Fibroblast of skin of back (primary cell): ENCODE measurements at places on chromosomes 2 and 18.

- peak; percentile 10 for DNase-seq
These were observed 308.4 kb downstream of the ZNF804A start for GRCh38 chr2:184906709-184907108.

DNA sequence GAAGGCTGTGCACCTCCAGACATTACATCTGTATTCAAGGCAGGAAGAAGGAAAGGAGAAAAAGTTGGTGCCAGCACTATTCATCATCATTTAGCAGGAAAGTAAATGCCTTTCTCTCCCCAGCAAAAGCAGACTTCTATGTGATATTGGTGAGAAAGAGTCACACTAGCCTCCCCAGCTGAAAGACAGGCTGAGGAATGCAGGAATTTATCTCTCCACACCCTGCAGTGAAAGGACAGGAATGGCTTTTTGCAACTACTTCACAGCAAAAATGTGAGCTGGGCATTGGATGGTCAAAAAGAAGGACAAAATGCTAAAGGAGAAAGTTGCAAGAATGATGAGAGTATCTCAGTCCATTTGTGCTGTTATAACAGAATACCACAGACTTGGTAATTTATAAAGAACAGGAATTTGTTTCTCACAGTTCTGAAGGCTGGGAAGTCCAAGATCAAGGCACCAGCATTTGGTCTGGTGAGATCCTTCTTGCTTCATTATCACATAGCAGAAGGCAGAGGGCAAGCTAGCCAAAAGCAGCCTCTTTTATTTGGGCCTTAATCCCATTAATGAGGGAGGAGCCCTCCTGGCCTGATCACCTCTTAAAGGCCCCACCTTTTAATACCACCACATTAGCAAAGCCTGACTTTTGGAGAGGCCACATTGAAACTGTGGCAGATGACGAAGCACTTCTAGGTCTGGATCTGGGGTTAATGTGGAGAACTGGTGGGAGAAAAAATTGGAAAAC lies 388.1 kb upstream of the SLC14A2 start:
- peak; percentile 72 for DNase-seq

GRCh38 chr2:63827749-63828148 lies 13.9 kb upstream of the UGP2 start:
- DNase-seq = peak; percentile 88

- DNase-seq = no peak
These were observed 71.0 kb downstream of the ARL4C start for GRCh38 chr2:234425639-234426603.

DNA sequence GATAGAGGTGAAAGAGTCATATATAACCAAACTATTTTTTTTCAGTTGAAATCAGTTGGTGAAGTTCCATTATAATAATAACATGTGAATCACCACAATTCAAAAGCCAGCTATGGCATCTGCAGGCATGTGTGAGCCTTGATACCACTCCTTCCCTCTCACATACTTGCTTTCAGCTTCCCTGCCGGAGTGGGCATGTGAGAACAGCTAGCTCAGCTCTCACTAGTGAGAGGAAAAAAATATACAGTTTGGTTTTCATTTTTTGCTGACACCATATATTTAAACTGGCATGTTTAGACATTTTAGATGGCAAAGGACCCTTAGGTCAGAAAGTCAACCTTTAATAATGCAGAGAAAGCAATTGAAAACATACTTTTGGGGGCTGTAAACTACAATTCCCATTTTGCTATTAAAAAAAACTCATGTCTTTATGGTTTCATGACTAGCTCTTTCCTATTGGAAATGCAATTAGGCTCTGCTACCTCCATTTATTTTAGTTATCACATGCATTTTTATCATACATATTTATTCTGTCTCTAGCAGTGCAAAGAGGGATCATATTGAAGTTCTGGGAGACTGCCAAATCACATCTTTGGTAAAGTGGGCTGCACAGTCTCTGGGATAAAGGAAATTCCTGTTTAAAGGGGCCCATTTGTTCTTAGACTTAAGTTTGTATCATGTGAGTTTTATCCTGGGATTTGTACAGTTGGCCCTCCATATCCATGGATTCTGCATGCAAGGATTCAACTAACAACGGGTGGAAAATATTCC lies 33.2 kb upstream of the SLC40A1 start:
- peak; percentile 64 for DNase-seq

DNA sequence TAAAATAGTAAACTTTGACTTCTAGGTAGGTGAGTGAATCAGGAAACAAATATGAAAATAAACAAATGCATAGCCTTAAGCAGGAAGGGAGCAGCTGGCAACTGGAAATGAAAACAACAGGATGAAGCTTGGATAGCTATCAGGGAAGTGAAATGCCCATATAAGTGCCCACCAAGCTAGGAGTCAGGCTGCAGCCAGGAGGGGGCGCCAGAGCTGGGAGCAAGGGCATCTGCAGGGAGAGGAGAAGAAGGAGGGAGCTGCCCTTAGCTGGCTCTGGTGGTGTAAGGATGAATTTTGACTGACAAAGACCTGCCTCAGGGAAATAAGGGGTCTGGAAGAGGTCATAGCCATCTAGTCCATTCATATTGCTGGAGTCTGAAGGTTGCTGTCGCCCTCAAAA lies 298.3 kb downstream of the TDRD15 start:
- peak; percentile 12 for DNase-seq

GRCh38 chr2:187403568-187404260 lies 44.3 kb downstream of the CALCRL start:
- no peak for DNase-seq

GRCh38 chr2:38708900-38709566 lies 42.1 kb downstream of the SRSF7 start:
- DNase-seq = no peak

GRCh38 chr2:63186331-63186730 lies 135.7 kb downstream of the OTX1 start:
- DNase-seq = no peak

DNA sequence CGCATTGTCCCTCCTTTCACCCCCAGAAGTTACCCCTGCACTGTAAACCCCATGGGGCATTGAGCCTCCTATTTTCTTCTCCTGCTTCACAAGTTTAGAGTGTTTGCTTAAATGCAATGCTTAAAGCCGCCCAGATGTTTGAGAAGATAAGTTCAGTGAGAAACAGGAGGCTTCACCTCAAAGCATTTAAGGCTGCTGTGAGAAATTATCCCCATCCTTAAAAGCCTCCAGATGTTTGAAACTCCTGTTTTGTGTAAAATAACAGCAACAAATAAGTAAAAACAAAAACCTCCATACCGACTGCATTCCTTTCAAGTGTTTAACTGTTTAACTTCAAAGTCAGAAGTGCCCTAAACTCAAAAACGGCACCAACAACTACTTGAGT lies 81.8 kb downstream of the RTP5 start:
- DNase-seq = no peak

DNA sequence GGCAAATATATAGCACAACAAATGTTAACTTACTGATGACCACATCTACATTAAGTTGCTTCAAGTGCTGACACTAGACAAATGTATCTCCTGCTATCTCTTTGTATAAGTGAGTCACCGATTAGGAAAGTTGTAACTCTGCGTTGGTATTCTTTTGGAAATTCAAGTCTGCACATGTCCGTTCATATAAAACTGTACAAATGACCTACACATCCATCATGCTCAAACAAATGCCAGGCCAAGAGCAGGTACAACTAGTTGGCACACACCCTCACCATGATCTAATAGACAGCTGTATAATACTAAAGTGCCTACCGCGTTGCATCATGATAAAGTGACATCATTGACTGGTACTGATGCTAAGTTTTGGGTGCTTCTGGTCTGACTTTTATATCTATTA lies 141.1 kb downstream of the RBMS1 start:
- DNase-seq = no peak

GRCh38 chr2:66481100-66481549 lies 46.2 kb downstream of the MEIS1 start:
- DNase-seq = peak; percentile 69

GRCh38 chr2:98799375-98800329 lies 68.7 kb upstream of the MGAT4A start:
- DNase-seq = no peak

- DNase-seq = no peak
These were observed 298.6 kb downstream of the AGPS start for GRCh38 chr2:177691177-177691576.

- no peak for DNase-seq
These were observed 35.9 kb upstream of the NARS1 start for GRCh38 chr18:57657542-57657941.

DNA sequence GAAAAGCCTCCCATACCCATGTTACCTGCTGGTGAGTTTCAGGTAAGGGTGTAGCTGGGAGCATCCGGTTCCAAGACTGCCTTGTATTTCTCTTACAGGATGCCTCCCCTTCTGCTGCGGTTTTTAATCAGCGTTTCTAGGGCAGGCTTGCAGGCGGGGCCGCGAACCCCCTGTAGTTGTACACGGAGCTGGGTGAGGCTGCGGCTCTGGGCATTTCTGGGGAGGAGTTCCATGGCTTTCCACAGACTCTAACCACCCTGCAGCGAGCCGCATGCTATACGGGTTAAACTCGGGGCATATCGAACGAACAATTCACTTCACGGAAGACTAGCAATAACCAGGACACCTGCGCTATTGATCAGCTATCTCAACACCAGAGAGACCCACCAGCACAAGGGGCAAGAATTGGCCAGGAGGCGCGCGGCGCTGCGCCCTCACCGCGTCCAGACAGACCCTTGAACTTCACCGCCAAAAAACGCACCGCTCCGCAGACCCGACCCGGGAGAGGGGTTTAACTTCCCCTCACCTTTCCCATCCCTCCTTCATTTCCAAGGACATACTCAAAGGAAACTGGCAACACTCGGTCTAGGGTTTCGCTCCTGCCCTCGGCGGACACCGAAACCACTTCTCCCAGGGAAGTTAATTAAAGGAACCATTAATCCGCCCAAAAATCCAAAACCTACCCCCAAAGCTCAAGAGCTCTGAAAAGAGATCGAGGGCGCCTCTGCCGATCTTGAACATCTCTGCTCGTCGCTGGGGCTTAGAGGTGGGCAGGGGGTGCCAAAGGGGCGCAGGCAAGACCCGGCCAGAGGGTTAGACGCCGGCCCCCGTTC lies 909 bp downstream of the TGFA start:
- no peak for DNase-seq

DNA sequence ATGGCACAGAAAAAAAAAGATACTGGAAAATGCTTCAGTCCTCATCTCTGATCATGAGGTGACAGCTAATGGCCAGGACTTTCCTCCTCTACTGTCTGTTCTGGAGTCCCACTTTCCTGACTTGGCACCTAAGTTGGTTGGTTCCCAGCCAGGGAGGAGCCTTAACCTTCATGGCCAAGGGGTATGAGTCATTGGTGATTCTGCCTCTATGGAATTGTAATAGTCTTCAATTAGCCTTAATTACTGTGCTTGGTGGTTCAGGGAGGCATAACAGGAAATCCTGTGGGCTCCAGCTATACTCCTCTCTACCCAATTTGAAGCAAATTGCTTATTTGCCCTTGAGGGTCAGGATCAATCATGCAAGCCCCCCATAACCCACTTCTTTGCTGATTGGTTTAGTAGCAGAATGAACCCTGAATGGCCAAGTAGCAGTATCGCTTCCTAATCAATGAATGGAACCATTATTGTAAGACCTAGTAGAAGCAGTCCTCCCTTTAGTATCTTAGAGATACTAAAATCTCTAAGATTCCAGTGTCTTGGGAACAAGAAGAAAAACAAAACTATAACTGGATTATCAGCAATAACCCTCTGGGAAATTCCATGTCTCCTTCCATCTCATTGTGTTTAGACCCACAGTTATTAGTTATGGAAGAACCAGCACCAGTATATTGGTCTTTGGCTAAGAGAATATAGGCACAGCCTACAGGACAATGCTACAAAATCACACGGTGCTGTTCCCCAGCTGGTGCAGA lies 109.0 kb downstream of the COL6A3 start:
- peak; percentile 93 for DNase-seq

DNA sequence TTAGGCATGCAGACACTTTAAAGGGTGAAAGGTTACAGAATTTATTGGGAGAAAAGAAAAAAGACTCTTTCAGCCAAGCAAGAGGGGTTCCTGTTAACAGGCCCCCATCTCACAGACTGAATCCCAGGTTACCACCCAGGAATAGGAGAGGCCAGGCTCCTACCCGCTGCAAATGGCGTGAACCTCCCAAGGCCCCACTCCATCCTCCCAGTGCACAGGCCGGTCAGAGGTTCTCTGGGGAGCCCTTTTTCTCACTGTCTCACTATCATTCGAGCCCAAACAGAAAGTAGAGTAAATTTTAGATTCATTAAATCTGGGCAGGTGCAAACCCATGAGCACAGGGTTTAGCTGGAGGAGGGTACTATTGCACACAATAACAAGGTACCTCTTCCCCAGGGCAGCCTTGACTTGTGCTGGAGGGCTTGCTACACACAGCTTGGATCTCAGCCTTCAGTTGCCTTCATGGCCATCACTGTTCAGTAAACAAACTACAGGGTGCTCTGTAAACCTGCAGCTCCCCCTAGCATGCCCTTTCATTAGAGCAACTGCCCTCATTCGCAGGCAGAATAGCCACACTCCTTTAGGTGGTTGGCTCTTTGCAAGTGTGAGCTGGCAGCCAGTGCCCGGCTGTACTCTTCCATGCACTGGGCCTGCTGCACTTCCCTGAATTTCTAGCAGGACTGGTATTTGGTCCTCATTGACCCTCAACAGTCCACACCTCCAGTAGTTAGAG lies 7.3 kb upstream of the PLEK start:
- DNase-seq = peak; percentile 36

DNA sequence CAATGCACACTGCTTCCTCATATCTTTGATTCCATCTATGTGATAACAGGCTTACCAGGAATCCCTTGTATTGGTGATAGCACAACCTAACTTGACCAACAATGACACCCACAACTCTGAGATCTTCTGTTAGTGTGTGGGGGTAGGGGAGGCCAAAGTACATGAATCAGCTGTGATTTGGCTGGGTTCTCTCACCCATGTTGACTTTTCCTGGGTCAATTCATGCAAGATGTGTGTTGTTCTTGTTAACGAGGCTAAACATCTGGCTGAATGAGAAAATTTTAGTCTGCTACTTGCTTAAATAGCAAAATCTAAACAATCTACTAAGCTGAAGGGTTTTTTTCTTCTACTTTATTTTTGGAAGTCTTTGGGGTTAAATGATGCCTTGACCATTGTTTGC lies 341.2 kb upstream of the SLC14A2 start:
- no peak for DNase-seq

DNA sequence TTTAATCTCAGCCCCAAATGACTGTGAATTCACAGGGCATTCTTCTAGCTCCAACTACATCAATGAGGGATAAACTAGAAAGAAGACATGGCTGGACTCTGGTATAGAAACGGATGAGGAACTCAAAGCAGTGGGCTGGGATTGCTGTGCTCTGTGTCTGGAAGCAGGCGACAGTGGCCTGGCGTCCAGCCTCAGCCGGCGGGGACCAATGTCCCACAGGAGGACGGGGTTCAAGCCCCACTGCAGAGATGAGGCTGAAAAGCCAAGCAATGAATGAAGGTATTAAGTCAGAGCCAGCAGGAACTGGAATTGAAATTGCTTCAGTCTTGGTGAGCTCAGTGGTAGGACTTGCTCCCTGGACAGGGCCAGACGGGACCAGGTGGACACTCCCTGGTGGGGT lies 24.3 kb upstream of the BOK start:
- DNase-seq = no peak

GRCh38 chr18:23565916-23566547 lies 20.3 kb downstream of the NPC1 start:
- no peak for DNase-seq
